ENCODE measurements at places on chromosomes 4 and X.

DNA sequence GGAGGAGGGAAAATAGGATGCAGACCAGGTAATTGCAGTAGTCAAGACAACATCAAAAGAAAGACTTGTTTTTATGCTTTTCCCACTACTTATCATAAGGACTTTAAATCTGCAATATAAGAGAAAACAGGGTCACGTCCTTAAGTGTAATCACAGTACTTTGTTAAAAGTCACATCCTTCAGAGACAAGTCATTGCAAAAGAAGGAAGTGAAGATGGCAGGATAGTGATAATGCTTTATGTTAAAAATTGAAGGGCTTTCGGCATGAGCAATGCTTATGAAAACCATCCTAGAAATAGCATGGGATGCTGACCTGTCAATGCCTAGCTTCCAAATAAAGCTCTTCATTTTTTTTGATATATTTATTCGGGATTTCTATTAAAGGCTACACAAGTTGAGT, 110.2 kb upstream of the TENM3 start:
- no peak for DNase-seq

- no peak for DNase-seq
These were observed 4.3 kb downstream of the OCIAD2 start for GRCh38 chr4:48902266-48902665.

DNA sequence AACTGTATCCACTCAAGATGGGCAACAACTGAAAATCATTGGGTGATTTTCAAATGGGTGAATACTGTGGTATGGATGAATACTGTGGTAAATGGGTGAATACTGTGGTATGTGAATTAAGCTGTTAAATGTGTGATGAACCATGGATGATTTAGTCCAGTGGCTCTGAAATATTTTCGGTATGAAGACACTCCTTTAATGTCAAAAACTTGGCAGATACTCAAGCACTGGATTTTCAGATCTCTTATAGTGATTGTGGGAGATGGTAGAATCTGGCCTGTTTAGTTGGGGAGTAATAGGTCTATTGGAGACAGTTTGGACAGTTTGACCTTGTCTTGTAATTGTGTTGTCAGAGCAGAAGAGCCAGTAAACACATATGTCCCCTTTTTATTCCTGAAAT, 45.7 kb downstream of the SSX7 start:
- DNase-seq: no peak

DNA sequence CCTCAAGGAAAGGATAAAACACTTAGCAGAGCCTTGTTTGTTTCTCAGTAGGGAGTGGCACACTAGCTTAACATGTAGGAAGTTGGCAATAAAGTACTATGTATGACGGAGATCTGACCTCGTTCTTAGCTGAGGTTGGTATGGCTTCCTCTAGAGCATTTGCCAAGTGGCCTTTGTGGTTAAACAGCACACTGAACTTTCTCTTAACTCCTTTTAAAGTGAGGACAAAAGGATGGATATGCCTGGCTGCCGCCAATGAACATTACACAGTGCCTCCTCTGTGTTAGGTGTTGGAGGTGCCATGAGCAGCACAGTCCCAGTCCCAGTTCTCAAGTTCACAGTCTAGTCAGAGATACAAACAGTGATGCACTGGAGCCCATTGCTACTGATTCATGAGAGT, 54.4 kb downstream of the VGLL1 start:
- no peak for DNase-seq

GRCh38 chr4:123562994-123563750, 166.6 kb downstream of the SPRY1 start:
- peak; percentile 9 for DNase-seq

DNA sequence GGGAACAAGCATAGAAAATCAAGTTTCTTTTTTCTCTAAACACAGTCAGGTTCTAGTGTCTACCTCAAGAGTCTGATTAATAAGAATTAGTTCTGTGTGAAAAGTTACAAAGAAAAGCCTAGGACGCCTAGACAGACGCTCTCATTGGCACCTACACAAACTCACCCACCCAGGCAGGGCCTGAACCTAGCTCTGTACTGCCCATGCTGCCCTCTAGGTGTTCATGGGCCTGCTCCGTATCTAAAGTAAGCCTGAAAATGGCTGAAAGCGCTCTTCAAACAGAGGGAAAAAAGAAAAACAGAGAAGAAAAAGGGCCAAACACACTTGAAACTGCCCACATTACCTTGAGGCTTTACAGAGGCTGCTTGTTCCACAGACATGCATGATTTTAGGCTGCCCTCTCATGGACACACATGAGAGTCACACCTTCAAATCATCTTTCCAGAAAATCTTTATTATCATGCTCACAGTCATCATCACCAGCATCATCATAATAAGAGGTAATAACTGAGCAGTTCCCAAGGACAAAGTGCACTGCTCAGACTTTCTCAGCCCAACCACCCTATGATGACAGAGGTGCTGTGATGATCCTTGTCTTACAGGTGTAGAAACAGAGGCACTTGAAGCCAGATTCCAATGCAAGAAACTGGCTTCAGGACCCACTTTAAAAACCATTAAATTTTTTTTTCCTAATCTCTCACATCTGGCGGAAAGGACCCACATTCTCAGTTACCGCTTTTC, 49.6 kb downstream of the MAP7D2 start:
- DNase-seq: peak; percentile 46

DNA sequence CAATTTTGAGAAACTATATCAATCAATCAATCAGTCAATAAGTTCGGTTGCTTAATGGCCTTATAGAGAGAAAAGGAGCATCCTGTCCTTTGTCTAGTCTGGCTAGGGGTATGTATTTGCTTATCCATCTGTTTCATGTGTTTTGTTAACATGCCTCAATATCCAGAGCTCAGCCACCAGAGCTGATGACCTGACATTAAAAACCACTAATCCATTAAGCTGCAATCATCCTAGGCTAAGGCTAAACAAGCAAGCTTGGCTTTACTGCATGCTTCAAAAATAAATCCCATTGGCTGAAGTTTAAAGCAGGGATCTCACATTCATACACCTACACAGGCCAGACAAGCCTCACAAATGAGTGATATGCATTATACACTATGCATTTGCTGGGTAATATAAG, 139.7 kb downstream of the INPP4B start:
- DNase-seq: no peak

GRCh38 chr4:83189631-83190136, 75.2 kb upstream of the PLAC8 start:
- no peak for DNase-seq

GRCh38 chrX:37921758-37922157, 74.4 kb upstream of the DYNLT3 start:
- DNase-seq: no peak

- no peak for DNase-seq
These were observed 406.7 kb downstream of the MAPK10 start for GRCh38 chr4:85952972-85953650.

DNA sequence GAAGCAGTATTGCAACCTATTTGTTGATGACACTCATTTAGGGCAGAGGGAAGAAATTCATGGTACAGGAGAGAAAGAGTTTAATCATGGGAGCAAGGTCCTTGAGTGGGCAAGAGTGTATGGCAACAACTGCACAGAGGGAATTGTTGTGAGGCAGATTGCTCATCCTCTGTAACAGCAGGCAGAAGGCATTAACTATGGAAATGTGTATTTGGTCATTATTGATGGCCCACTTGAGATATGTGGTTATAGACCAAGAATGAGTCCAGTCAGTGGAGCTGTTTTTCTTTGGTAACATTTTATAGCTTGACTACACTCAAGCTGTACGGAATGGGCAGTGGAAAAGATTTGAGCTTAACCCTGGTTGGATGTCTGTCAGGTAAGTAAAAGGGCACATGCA, 15.9 kb downstream of the PLRG1 start:
- DNase-seq: no peak

- no peak for DNase-seq
These were observed 4.9 kb downstream of the CXCL6 start for GRCh38 chr4:73841243-73841925.

- DNase-seq: no peak
These were observed 20.5 kb upstream of the GPR78 start for GRCh38 chr4:8559524-8560264.

DNA sequence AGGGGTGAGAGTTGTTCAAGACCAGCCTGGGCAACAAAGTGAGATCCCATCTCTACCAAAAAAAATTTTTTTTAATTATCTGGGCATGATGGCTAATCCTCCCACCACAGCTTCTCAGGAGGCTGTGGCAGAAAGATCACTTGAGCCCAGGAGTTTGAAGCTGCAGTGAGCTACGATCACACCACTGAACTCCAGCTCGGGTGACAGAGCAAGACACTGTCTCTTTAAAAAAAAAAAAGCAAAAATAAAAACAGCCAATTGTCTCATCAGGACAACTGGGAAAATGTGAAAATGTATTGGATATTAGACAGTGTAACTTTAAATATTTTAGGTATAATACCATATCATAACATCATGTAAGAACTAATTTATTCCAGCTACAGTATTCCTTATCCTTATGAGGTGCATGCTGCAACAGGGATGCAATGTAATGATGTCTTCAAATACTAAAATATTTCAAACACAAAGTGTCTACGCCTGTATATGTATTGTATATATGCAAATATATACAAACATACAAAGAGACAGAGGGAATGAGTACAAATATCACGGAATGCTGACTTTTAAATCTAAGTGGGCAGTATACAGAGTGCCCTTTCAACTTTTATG, 17.2 kb downstream of the FAM13A start:
- no peak for DNase-seq

GRCh38 chrX:150731795-150732194, 38.6 kb downstream of the MTMR1 start:
- no peak for DNase-seq

DNA sequence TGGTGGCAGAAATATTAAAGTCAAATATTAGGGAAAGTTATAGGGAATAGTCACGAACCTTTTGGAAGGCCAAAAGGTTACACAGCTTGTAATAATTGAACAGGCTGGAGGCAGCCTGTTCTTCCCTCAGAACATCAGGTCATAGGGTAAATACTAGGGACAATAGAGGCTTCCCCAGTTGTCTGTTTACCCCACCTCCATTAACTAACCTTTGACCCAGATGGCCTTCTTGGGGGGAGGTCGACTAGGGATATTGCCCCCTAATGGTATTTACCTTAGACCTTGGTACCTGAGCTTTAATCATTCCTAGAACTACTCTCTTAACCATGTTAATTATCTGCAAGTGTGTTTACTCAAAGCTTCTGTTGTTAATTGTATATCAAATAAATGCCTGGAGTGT, 26.0 kb downstream of the C4orf17 start:
- DNase-seq: no peak

DNA sequence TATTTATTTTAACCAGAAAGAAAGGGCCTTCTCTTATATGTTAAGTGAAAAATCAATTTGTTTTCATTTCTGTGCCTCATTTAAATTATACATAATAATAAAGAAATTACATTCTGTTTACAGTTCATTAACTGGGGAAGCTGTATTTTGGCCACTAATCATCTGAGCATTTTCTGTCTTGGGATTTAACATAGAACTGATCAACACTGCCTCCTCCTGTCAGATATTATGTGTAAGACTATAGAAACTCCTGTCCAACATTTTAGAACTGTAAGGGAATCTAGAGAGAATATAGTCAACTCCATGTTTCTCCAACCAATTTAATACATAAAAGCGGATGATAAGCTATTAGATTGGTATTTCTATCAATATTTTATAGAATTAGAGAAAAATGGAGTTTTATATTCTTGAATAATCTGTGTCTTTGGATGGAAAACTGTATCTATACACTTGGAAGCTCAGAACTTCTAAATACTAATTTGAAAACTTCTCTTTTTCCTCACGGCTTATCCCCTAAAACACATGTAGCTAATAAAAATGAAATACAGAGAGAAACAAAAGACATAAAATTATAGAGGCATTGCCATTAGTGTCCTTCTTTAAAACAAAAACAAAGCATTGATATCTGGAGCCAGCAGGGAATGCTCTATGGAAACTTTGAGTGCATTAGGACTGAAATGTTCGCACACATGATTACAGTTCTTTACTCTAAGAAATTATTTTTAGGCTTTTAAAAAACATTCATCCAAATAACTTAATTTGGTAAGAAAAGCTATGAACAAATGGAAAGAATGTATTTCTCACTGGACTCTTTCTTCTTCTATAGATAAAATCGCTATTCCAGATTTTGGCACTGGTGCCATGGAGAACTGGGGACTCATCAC, 33.1 kb downstream of the ENPEP start:
- peak; percentile 59 for DNase-seq

DNA sequence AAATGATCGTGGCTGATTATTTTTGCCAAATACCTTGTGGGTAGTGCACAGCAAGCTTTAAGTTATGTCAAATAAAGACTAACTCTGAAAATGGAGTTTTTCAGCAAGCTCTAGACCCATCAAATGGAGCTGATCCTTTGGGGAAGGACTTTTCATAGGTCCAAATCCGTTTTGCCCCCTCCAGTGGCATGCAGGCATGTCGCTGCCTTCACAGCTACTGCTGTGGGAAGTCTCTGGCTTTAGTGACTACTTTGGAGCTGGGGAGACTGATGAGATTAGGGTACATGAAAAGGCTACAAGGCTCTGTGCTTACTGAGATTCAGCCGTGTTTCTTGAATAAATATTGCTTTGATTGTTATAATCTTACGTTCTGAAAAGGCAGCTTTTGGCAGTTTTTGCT, 106.6 kb upstream of the HS3ST1 start:
- DNase-seq: no peak

GRCh38 chr4:143358419-143358818, 21.7 kb downstream of the GAB1 start:
- no peak for DNase-seq

- no peak for DNase-seq
These were observed 167.9 kb downstream of the CBR4 start for GRCh38 chr4:168842186-168842585.

DNA sequence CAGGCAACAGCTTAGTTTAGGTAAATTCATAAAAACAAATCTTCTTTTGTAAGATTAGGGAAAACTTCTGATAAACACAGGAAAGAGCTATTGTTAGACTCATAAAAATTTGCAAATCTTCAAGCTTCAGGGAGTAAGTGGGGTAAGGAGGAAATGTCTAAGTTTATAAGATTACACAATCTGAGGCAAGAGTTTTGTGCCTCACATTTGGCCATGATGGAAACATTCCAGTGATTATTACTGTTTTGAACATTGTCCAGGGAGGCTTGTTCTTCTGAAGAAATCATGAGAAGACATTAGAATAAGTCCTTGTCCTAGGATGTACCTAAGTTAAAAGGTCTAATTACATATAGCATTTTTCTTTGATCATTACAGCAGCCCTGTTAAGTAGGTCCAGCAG, 72.8 kb downstream of the MAOB start:
- no peak for DNase-seq

GRCh38 chr4:137312257-137312656, 220.0 kb downstream of the PCDH18 start:
- DNase-seq: no peak

GRCh38 chr4:119804404-119804803, 175.8 kb upstream of the PDE5A start:
- DNase-seq: no peak
